Fibroblast of skin of abdomen (primary cell): ENCODE measurements at places on chromosomes 7 and 10.

DNA sequence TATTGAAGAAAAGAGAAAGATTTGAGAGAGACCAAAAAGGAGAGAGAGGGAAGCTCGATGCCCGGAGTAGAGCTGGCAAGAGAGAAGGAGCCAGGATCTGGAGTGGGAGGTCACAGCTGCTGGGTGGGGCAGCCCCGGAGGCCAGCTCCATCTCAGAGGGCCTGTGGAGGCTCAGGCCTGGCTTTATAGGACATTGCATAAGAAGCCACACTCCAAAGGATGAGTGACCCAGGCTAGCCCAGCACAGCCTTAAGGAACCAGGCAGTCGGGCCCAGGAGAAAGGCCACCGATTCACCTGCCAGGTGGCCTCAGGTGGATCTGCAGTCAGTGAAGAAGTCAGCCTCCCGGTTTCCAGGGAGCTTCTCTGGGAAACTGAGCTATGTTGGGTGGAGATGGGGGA is 676 bp downstream of the PLAC9 start:
- DNase-seq = no peak

DNA sequence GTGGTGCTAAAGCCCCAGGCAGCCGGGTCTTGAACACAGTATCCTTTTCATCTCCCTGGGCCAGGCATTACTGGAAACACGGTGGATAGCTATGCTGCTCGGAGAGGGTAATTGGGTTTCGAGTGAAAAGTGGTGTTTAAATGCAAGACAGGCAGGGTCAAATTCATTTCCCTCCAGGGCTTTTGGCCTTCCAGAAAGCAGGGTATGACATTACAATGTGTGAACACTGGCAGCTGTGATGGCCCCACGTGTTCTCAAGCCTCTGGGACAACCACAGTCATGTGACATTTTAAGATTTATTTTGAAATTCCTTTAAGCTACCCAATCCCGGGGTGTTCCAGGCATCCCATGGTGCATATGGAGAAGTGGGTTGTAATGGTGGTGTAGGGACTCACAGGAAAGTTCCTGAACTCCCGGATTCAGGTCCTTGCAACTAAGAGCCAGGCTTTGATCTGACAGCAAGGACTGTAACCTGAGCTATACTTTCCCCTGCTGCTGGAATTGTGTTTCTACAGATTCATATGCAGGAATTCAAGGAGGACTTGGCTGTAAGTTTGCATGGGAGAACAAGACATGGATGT is 46.8 kb downstream of the INSYN2A start:
- DNase-seq = peak; percentile 39

- DNase-seq = no peak
Measured at GRCh38 chr7:128738570-128739047, 550 bp upstream of the CALU start.

DNA sequence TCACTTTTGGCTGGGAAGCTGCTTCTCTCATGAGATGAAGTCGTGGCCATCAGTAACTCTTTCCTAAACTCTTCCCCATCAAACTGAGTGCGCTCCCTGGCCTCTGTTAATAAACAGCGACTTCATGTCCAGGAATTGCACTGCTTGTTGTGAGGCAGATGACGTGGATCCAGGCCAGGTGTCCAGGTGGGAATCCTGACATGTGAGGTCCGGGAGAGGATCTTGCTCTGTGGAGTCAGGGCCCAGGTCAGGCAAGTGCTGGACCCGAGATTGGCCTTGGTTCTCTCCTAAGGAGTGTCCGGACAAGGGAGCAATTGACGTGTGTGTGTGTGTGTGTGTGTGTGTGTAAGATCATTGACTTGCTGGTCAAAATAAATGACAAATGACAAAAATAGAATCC is 362.7 kb downstream of the GLRX3 start:
- DNase-seq = no peak

DNA sequence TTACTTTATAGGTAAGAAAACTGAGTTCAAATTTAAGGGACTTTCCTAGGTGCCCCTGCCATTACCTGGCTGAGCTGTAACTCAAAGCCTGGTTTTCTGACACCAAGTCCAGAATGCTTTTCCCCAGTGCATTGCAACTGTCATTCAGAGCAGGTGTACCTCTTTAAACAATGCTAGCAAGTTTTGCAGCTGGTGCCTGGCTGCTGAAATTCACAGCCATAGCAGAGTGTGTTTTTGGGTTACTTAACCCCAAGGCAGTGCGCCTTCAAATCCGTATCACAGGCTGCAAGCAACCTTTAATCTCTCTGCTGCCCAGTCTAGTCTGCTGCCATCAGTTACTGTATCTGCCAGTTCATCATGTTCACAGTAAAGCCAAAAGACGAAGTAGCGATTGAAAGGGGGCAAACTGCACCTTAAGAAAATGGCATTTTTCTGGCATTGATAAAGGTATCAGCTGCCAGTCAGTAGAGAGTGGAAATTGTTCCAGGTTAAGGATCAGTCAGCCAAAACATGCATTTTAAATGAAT is 265.4 kb downstream of the CSTF2T start:
- DNase-seq = no peak

- DNase-seq = no peak
Measured at GRCh38 chr10:121891103-121891502, 36.7 kb downstream of the ATE1 start.

DNA sequence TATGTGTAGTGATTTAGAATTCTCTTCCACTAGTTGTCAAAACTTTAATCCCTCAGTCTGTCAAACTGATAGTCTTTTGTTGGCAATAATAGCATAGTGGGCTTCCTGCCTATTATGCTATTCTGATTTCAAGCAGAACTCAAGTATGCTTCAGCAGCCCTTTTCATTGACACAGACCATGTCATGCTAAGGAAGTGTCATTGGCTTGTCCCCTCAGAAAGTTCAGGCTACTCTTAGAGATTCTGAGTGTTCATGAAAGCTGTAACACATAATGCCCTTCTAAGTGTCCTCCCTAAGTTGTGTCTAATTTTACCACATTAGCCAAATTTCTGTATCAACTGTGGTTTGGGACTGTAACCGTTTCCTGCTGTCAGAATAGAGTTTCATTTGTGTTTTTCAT is 198.7 kb downstream of the THSD7A start:
- no peak for DNase-seq

- no peak for DNase-seq
Measured at GRCh38 chr10:6036861-6037321, 25.3 kb downstream of the IL2RA start.

DNA sequence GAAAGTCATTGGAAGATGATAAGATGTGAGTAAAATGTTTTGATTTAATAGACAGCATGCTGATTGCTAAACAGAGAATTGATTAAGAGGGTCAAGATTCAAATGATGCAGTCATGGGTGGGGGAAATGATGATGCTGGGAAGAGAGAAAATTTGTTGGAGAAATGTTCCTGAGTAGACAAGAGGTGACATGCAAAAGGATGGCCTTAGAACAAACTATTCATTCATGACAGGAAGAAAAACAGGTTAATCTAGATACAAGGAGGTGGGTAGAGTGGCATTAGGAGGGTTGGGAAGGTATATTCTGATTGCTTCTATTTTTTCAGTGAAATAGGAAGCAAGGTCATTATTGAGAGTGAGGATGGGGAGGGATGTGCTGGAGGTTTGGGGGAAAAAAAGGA is 146.7 kb downstream of the SEM1 start:
- DNase-seq = no peak

- DNase-seq = no peak
Measured at GRCh38 chr10:20085115-20085514, 268.9 kb downstream of the PLXDC2 start.

DNA sequence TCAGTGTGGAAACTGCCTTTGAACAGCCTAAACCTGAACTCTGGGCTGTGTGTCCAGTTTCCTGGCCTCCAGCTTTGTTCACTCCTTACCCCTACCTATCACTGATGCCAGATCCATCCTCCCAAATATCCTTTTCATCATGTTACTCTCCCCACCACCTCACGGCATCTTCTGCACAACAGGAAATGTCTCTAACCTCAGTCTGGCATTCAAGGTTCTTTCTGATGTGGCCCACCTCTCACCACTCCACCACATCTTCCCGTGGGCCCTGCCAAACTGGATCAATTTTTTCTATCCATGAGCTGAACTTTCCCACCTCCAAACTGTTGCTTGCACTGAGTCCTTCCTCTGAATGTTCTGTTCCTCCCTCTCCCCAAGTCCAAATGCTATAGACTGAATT is 35.8 kb upstream of the MAP3K8 start:
- DNase-seq = no peak

GRCh38 chr10:131686781-131687420 is 213.9 kb upstream of the PPP2R2D start:
- DNase-seq = no peak

DNA sequence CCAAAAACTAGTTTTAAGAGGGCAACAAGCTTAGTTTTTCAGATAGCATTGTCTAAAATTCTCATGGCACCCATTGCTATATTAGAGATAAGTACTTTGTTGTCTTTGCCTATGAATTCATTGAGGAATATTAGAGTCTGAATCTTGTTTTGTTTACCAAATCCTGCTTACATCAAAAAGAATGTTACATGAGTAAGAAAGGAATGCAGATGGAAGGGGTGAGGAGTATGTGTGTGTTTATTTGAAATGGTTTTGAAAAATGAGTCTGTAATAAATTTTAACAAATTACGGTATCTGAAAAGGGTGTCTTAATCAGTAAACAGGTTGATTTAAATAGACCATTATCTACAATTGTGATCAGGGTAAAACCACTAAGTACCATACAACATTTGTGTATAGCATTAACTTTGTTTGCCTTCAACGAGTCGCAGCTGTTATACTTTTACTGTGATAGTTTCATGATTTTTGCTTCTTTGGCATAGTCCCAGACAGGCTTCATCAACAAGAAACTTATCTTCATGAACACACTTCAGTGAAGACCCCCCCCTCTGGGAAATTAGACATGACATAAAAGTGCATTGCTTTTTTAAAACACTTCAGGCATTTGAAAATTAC is 1183.9 kb upstream of the C7orf33 start:
- peak; percentile 18 for DNase-seq

GRCh38 chr10:47374611-47375536 is 9.2 kb downstream of the ZNF488 start:
- DNase-seq = peak; percentile 42

DNA sequence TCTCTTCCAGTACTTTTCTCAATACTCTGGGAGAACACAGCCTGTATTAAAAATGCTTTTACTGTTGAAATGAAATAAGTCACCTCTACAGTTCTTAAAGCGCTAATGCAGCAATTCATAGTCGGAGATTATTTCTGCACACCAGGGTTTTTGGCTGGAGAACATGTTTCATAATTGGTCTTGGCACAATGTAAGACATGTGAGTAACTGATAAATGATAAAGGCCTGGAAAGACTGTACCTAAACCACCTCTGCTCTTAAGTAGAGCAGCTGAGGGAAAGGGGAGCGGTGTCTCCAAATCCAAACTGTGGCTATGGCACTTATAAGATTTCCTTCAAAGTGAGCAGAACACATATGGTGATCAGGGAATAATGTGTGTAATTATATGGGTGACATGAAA is 390.3 kb upstream of the MBL2 start:
- no peak for DNase-seq

DNA sequence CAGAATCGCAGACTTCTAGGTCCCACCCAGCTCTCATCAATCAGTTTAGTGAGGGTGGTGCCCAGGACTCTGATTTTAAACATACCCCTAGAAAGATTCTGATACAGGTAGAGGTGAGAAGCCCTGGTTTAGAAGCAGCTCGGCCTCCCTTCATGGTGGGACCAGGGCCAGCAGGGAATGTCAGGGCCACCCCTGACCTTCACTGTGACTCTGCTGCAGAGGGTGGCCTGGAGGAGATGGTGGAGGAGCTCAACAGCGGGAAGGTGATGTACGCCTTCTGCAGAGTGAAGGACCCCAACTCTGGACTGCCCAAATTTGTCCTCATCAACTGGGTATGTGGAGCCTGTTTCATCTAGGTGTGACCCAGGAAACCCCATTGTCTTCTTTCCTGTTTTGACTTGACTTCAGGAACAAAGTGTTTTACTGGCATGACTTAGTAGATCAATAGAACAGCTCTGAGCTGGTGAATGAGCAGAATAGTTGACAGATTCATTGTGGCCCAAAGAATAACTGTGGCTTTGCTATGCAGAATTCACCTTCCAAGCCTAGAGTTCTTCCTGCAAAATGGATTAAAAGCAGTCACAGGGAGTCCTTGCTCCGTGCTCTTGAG is 7.2 kb downstream of the DBNL start:
- DNase-seq = no peak

GRCh38 chr7:137820677-137821420 is 25.9 kb downstream of the DGKI start:
- DNase-seq = peak; percentile 75

DNA sequence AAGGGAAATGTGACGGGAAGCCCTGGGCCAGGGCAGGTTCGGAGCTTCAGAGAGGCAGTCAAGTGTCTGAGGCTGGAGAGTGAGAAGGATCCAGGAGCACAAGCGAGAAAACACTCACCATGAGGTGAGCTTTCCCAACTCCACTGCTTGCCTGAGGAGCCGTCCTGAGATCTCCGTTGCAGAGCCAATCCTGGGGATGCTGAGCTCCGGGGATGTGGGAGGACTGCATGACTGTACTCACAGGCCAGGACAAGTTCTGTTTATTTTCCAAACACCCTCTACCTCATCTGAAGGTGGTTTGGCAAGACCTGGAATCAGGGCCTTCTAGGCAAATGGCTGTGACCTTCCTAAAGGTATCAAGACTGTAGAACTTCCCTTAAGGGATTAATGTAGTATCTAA is 38.7 kb downstream of the GLI3 start:
- peak; percentile 30 for DNase-seq

GRCh38 chr7:77697535-77697831 is 1.2 kb downstream of the RSBN1L start:
- no peak for DNase-seq

DNA sequence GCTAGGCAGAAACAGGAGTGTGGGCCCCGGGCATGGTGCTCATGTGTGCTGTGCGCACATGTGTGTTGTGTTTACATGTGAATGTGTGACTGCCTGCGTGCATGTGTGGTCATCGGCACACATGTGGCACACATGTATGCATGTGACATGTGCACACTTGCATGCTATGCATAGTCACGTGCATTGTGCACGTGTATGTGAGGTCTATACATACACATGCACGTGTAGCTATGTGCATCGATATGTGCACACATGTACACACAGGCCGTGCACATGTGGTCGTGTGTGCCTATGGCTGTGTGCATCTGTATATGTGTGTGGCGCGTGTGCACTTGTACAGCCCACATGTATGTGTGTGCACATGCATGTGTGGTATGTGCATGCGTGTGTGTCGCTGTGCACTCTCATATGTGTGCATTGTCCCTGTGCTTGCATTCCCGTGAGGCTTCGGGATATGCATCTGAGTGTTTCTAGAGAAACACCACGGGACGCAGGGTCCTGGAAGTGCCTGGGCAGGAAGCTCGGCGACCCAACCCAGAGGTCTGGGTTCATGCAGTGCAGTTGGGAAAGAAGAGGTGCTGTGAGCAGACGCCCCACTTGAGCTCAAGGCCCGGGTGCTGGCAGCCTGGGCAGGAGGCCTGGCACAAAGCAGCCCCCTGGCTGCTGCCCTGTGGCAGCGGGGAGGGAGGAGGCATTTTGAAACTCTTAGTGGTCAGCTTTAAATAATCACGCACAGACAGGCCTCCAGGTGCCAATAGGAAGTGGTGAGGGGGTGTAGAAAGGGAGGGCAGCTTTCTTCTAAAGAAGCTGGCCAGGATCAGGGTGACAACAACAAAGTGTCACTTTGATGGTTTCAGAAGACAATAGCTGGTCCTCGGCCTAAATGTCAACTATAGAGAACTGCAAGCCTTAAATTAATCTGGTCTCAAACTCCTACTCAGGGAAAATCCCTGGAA is 410.0 kb upstream of the MGMT start:
- no peak for DNase-seq

- DNase-seq = peak; percentile 72
Measured at GRCh38 chr10:67618116-67618515, 77.9 kb downstream of the CTNNA3 start.

GRCh38 chr10:73136627-73137026 is 26.4 kb downstream of the NUDT13 start:
- no peak for DNase-seq

GRCh38 chr10:70461397-70462348 is 16.9 kb upstream of the PALD1 start:
- DNase-seq = peak; percentile 40
